ENCODE measurements at places on chromosomes 1 and 21. TPM values are rescaled to one million over a fixed set of nuclear protein-coding genes. Genes with fewer than 3 reads are reported as not detected.

GRCh38 chr1:201724766-201725118 lies 104.2 kb upstream of the IPO9 start:
- no peak for DNase-seq

DNA sequence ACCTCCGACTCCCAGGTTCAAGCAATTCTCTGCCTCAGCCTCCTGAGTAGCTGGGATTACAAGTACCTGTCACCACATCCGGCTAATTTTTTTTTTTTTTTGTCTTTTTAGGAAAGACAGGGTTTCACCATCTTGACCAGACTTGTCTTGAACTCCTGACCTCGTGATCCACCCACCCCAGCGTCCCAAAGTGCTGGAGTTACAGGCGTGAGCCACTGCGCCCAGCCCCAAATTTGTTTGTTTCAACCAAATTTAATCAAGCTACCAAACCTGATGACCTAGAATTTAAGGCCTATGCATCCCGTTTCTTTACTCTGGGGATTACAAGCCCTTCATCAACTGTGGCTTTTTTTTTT lies 58.3 kb upstream of the TBX15 start:
- DNase-seq: no peak

- DNase-seq: no peak
These were observed 335.9 kb downstream of the RGS7 start for GRCh38 chr1:241020851-241021697.

The SYF2 gene
- 54.9 TPM for total RNA-seq

DNA sequence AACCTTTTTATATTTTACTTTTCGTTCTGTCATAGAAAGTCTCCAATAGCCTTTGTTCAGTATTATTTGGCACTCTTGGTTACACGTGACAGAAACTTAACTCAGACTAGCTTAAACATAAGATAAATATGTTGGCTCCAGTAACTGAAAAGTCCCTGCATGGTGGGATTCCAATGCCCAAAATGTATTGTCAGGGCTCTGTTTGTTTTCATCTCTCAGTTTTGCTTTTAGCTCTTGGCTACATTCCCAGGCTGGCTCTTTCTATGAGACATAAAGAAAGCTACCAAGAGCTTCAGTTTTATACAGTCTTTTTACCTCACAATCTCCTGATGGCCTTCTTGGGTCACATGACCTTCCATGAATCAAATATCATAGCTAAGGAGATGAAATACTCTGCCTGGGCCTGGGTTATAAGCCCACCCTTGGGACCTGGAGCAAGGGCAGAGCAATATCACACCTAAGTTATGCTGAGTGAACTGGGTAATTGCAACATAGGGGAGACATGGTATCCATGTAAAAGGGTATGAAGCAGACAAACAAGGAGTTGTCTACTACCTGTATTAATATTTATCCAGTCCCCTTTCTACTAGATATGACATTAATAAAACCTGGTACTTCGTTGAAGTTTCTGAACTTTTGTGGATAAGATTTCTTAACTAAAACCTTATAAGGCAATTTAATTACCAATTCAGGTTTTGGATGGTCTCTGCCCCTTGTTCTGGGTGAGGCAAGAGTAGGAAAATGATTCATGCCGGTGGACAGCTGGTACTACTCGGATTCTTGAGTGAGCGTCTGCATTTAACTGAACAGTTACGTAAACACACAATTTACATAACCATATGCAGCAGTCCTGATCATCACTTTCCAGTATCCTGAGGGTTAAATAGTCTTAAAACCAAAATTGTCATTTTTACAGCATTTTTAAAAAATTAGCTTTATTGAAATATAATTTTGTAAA lies 442.3 kb downstream of the GPATCH2 start:
- DNase-seq: no peak

The KANK4 gene
- total RNA-seq: 0.20 TPM

The NBPF6 gene
- not detected for total RNA-seq

- DNase-seq: no peak
These were observed 80.1 kb downstream of the TTLL7 start for GRCh38 chr1:83918688-83919285.

The MCM3AP gene
- total RNA-seq: 107 TPM

- peak; percentile 39 for DNase-seq
These were observed 96.5 kb downstream of the USP25 start for GRCh38 chr21:15826147-15826780.

Data from mucosa of gallbladder (tissue), 1 donor.